ENCODE measurements at places on chromosomes 11 and 22.

- no peak for DNase-seq
These were observed 143.5 kb upstream of the RAG2 start for GRCh38 chr11:36741515-36741914.

DNA sequence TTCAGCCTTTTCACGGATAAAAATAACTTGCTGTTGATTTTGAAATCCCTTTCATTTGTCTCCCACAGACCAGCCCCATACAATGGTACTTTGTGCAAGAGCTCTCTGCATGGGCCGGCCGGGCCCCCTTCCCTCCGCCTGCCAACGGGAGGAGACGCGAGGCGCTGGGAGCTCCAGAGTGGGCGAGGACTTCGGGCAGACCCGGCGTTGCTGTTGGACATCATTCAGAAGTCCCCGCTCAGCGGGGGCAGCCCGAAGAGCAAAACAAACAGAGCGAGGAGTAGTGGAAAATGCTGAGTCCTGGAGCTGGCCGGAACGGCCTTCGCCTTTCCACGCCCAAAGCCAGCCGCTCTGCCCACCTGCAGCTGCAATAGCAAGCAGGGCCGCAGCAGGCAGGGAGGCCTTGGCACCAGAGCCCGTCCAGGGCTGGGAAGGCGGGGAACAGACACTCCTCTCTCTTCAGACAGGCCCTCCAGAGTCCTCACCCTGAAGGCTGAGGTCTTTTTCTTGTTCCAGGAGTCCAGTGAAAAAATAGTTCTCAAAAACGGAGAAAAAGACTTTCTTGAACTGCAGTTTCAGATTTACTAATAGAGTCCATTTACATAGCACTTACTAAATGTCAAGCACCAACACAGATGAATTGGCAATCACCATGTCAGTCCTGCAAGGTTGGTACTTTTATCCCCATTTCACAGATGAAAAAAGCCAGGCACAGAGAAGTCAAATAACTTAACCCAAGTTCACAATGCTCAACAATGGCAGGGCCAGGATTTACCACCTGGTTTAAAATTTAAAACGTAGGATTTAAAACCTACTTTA lies 135.5 kb downstream of the ETS1 start:
- DNase-seq, result peak; percentile 86

GRCh38 chr11:92782806-92783205 lies 186.6 kb upstream of the MTNR1B start:
- DNase-seq, result no peak

DNA sequence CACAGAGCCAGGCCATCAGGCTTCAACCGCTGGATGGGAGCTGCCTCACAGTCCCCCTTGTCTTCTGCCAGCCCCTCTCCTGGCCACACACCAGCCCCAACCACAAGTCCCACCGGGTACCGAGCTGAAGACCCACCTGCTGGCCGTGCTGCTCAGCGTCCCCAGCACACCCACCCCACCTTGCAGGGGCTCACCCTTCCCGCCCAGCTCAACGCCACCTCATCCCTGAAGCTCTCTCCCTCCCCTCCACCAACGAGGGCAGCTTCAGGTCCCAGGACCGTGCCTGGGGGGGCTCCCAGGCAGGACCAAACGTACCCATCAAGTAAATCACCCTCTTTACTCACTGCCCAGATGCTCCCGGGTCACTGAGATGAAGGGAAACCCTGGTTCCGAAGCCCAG lies 141.0 kb downstream of the CRYBB2 start:
- DNase-seq, result no peak

DNA sequence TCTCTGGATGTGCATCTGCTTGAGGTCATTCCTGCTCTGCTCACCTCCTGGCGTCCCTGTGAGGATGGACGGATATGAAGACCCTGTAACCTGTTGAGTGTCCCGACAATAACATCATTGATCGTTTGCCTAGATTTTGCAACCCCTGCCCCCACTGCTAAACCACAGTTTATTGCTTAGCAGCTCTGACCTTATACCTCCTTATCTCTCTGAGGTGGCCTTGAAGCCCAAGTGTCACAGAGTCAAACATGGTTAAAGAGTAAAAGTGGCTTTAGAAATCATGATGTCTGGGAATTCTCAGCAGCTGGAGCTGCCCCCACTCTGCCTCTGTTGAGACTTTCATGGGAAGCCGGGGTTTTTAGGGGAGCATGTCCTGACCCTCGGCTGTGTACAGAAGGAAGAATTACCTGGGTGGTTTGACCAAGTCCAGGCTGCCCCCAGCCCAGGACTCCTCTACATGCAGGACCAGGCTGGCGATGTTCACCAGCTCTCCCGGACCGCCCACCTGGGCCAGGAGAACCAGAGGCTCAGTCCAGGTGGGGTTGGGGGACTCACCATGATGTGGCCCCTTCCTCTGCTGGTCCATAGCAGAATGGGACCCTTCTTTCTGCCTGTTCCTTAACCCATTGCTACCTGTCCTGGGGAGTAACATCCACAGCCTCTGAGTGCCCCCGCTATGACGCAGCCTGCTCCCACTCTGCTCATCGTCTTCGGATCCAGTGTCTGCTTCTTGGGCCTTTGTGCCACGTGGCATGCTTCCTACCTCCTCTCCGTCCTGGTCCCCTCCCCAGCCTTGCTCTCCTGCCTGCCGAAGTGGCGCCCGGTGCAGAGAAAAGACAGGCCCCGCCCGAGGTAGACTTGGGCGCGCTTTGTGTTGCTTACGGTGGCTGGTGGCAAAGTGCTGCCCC lies 33.4 kb upstream of the FTH1 start:
- DNase-seq, result no peak

GRCh38 chr11:115657586-115657985 lies 153.4 kb upstream of the CADM1 start:
- DNase-seq, result no peak

GRCh38 chr11:68828155-68828931 lies 13.4 kb downstream of the CPT1A start:
- no peak for DNase-seq

GRCh38 chr11:86013713-86014112 lies 55.2 kb downstream of the PICALM start:
- DNase-seq, result no peak

DNA sequence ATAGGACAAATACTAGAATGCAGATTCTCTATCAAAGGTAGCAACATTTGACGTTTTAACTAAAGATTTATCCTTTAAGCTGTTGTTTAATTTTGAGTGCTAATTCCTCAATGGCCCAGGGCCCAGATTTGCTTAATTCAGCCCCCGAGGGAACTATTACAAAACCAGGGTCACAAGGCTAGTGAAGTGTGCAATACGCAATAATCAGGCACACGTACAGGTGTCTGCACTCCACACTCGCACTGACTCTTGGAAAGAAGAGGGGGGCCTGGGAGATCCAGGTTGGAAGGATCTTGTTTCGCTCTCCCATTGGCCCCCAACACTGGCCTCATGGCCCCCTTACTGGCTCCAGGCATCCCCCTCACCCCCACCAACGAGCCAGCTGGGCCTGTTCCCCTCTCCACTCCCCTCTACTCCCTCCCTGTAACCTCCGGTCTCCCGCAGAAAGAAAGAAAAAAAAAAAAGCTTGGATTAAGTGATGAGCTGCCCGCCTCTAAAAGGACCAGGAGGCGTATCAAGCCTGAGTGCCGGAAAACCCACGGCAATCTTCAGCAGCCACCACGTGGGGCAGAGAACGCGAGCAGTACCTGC lies 2.2 kb upstream of the KIRREL3 start:
- DNase-seq, result no peak

GRCh38 chr11:78417175-78417887 lies at the start of gene GAB2:
TSS of gene GAB2 (minus strand) at chr11:78417820. CDS start at chr11:78417720, 100 bp downstream.
- DNase-seq, result peak; percentile 88

- no peak for DNase-seq
These were observed 108.2 kb upstream of the ARHGAP42 start for GRCh38 chr11:100578831-100579311.

- DNase-seq, result no peak
These were observed 24.8 kb downstream of the ADAMTS15 start for GRCh38 chr11:130473056-130473794.

GRCh38 chr11:108571001-108571400 lies 22.6 kb downstream of the EXPH5 start:
- no peak for DNase-seq

DNA sequence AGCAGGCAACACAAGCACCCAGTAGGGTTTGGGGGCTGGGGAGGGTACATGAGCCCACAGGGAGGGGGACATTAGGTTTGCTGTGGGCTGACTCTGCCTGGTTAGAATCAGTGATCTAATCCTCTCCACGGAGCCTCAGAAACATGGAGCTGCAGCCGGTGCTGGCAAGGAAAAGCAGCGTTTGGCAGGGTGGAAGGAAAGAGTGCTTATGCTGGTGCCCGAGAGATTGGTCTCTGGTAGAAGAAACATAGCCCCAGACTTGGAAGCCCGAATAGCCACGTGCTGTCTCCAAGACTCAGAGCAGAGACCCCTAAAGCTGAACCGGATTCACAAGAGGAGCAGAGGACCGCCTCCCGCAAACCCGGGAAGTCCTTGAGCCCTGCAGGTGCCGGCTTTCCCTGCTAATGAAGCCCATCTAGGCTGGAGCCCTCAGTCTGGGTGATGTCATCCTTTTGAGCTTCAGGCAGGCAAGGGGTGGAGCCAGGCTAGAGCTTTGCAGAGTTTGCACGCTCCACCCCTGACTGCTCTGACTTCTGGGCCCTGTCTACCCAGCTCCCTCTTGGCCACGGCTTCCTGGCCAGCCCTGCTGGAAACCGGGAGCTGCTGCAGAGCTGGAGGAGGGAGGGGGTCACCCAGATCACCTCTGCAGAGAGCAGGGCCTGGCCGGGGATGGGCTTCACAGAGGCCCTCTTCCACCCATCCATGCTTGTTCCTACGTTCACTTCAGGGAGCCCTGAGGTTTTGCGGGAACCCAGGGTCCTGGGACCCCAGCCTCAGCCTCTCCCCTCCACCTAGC lies 35.0 kb upstream of the JAM3 start:
- DNase-seq, result peak; percentile 92

- no peak for DNase-seq
These were observed 586.7 kb upstream of the CHORDC1 start for GRCh38 chr11:90809581-90809980.

DNA sequence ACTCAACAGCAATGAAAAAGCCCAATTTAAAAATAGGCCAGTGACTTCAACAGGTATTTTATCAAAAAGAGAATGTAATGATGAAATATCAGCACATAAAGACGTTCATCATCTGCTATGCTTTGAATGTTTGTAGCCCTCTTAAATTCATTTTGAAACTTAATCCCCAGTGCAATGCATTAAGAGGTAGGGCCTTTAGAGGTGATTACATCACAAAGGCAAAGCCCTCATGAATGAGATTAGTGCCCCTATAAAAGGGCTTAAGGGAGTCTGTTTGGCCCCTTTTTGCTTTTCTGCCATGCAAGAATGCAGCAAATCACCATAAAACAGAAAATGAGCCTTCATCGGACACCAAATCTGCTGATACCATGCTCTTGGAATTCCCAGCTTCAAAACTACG lies 637.0 kb downstream of the DLG2 start:
- no peak for DNase-seq
